ENCODE measurements at places on chromosomes 7 and 10.

DNA sequence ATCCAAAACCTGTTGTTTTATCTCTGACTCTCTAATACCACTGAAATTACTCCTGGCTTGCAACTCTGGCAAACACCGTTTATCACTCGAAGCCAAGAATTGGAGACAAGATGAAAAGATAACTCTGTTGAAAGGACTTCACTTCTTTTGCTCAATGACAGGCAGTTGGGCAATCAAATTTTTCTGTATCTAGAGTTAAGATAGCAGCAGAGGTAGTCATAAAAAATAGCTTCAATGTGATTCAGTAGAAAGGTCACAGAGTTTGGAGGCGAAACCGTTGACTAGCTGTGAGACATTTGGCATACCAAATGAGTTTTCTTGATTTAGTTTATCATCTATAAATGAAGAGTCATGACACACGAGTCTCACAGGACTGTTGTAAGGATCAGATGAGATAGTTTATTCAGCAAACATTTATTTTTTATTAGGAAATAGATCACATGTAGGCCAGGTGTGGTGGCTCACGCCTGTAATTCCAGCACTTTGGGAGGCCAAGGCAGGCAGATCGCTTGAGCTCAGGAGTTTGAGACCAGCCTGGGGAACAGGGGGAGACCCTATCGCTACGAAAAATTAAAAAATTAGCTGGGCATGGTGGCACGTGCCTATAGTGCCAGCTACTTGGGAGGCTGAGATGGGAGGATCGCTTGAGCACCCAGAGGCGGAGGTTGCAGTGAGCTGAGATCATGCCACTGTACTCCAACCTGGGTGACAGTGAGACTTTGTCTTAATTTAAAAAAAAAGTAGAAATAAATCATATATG, 23.6 kb downstream of the AKR1B1 start:
- peak; percentile 26 for DNase-seq

- DNase-seq, result no peak
Measured at GRCh38 chr10:92756201-92757065, 66.7 kb downstream of the HHEX start.

- peak; percentile 3 for DNase-seq
Measured at GRCh38 chr7:3041986-3042675, 1.5 kb downstream of the CARD11 start.

GRCh38 chr10:35058686-35059085, 31.5 kb downstream of the CUL2 start:
- DNase-seq, result no peak

DNA sequence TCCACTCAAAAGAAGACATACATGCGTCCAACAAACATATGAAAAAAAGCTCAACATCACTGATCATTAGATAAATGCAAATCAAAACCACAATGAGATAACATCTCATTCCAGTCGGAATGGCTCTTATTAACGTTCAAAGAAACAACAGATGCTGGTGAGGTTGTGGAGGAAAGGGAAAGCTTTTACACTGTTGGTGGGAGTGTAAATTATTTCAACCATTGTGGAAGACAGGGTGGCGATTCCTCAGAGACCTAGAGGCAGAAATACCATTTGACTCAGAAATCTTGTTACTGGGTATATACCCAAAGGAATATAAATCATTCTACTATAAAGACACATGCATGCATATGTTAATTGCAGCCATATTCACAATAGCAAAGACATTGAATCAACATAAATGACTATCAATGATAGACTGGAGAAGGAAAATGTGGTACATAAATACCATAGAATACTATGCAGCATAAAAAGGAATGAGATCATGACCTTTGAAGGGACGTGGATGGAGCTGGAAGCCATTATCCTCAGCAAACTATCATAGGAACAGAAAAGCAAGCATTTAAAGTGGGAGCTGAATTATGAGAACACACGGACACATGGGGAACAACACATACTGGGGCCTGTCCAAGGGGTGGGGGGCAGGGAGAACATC, 28.4 kb downstream of the PCDH15 start:
- no peak for DNase-seq

DNA sequence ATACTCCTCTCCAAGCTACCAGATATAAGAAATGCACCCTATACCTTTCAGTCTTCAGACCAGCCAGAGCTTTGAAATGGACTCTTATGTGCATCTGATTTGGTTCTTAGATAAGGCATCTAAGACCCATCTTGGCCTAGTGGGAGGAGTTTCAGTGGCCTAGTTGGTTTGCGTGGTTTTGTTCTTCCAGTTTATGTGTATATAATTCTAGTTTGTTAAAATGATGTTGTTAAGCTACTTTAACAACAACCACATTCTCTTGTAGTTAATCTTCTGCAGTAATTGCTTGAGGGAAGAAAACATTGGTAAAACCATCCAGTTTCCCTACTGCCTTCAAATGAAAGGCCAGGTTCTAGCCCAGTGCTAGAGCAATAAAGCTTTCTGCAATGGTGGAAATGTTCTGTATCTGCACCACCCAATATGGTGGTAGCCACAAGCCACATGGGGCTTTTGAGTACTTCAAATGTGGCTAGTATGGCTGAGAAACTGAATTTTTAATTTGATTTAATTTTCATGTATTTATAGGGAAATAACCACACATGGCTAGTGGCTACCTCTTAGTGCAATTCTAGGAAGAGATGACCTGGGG, 66.3 kb downstream of the KLHDC10 start:
- DNase-seq, result no peak

Measured in AG20443 (cell line).